ENCODE measurements at places on chromosomes 3 and 15.

GRCh38 chr3:81295906-81296577 is 465.4 kb downstream of the GBE1 start:
- H3K4me3 ChIP-seq: no peak overlapping the region
- H3K27me3 ChIP-seq: no peaks in the 10 kb centered on the region
- no peak overlapping the region for H3K27ac ChIP-seq
- no peaks in the 10 kb centered on the region for H3K36me3 ChIP-seq
- H3K4me1 ChIP-seq: no peaks in the 10 kb centered on the region
- DNase-seq: no peak

DNA sequence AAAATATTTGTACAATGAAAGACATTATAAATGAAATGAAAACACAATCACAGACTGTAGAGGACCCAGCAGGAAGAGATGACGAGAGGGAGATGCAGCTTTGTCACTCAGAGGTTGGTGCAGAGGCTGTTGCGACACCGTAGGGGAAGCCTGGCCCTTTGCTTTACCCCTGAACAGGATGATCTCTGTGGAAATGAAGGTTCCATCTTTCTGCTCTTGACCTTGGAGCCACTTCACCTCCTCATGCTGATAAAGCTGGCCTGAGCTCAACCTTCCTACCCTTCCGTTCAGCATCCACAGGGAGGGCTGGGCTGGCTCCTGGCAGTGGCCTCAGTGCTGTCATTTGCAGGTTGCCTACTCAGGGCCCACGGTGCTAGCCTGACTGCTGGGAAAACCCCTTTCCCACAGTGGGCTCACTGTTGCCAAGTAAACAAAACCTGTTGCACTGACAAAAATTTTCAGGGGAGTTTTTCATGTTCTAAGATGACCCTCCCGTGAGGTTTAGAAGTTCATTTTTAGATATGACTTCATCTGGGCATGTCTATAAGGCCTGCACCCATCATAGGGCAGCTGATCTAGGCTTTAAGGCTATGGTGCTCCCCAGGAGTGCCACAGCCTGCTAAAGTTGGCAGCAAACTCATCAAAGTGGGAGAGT is 3.0 kb upstream of the CD80 start:
- H3K27me3 ChIP-seq: no peaks in the 10 kb centered on the region
- no peak for DNase-seq
- no peaks in the 10 kb centered on the region for H3K36me3 ChIP-seq
- no peak overlapping the region for H3K4me3 ChIP-seq

DNA sequence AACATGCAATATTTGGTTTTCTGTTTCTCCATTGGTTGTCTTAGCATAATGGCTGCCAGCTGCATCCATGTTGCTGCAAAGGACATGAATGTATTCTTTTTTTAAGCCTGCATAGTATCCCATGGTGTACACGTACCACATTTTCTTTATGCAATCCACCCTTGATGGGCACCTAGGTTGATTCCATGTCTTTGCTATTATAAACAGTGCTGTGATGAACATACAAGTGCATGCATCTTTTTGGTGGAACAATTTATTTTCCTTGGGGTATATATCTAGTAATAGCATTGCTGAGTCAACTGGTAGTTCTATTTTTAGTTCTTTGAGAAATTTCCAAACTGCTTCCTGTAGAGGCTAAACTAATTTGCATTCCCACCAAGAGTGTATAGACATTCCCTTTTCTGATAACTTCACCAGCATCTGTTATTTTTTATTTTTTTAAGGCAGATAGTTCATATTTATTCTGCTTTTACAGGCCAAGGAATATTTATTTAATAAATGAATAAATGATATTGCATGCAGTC is 62.4 kb upstream of the NPHP3 start:
- no peaks in the 10 kb centered on the region for H3K4me1 ChIP-seq
- no peaks in the 10 kb centered on the region for H3K27me3 ChIP-seq
- no peaks in the 10 kb centered on the region for H3K36me3 ChIP-seq
- H3K4me3 ChIP-seq: no peak overlapping the region
- no peak for DNase-seq

DNA sequence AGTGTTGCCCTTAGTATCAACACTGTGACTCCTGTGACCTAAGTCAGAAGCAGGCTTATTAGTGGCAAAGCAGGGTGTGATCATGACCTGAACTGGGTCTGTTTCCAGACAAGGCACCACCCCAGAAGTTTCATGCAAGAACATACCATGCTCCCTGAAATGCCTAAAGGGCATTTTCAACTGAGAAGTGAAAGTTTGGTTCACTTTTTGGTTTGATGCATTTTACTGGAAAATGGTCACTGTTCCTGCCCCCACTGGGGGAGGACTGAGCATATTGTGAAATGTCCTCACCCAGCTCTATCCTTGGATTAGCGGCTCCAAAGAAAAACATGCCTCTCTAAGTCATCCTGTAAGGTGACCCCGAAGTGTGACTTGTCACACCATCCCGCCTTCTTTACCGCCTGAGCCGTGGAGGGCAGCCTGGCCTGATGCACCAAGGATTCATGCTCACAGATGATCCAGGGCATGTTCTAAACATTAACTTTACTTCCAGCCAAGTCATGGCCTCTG is 3.1 kb upstream of the FAM240A start:
- H3K4me3 ChIP-seq: no peak overlapping the region
- no peak for DNase-seq
- H3K27ac ChIP-seq: no peak overlapping the region
- no peaks in the 10 kb centered on the region for H3K27me3 ChIP-seq

- H3K36me3 ChIP-seq: no peaks in the 10 kb centered on the region
- H3K27ac ChIP-seq: no peak overlapping the region
- peak; percentile 55 for DNase-seq
Measured at GRCh38 chr3:53696401-53697172, 149.6 kb downstream of the CHDH start.

Data from lower lobe of right lung (tissue), 2 donors.